Activated CD8-positive, alpha-beta T cell treated with anti-CD3 and anti-CD28 coated beads for 36 hours (primary cell): ENCODE measurements at places on chromosomes 16 and 17. TPM values are rescaled to one million over a fixed set of nuclear protein-coding genes. Genes with fewer than 3 reads are reported as not detected.

UMOD gene
- total RNA-seq, result not detected

CACNG3 gene
- total RNA-seq, result not detected

MYL4 gene
- total RNA-seq, result not detected

GRCh38 chr17:80625627-80626026, 81.0 kb downstream of the RPTOR start:
- no peak for DNase-seq

- no peak for DNase-seq
These were observed 82.1 kb downstream of the GAS7 start for GRCh38 chr17:10116267-10116666.

DNA sequence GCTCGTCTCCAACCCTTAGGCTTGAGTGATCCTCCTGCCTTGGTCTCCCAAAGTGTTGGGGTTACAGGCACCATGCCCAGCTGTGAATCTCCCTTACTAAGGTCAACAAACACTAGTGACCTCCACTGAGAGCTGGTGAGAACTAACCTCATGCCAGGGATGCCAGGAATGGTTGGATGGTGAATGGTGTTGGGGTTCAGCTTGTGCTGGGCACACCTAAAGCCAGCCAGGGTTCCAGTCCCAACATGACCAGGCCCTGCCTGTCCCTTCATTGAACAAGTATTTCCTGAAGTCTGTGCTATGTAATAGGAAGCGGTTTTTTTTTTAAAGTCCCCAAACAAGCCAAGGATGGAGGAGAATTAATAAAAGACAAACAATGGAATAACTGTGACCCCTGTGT, 56.0 kb upstream of the TOB1 start:
- no peak for DNase-seq
